Stimulated activated CD8-positive, alpha-beta memory T cell treated with anti-CD3 and anti-CD28 coated beads, Interleukin-4, amount 100 ng/mL, for 4 hours (primary cell): ENCODE measurements at places on chromosomes 1 and 21.

DNA sequence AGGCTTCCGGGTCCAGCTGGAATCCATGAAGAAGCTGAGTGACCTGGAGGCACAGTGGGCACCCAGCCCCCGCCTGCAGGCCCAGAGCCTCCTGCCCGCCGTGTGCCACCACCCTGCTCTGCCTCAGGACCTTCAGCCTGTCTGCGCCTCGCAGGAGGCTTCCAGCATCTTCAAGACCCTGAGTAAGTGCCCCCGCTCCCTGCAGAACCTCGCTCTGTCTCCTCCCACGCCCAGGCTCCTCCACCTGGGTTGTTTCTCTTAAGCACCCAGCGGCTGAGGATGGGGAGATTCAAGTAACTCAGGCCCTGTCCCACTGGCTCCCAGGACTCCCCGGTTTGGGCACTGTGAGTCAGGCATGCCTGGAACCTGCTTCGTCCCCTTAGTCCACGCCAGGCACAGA is 1.5 kb downstream of the GUCA2B start:
- no peak for DNase-seq

GRCh38 chr1:159079525-159079924 is 3.0 kb upstream of the AIM2 start:
- DNase-seq, result no peak

GRCh38 chr1:201115390-201115937 is 3.2 kb upstream of the CACNA1S start:
- DNase-seq, result no peak

DNA sequence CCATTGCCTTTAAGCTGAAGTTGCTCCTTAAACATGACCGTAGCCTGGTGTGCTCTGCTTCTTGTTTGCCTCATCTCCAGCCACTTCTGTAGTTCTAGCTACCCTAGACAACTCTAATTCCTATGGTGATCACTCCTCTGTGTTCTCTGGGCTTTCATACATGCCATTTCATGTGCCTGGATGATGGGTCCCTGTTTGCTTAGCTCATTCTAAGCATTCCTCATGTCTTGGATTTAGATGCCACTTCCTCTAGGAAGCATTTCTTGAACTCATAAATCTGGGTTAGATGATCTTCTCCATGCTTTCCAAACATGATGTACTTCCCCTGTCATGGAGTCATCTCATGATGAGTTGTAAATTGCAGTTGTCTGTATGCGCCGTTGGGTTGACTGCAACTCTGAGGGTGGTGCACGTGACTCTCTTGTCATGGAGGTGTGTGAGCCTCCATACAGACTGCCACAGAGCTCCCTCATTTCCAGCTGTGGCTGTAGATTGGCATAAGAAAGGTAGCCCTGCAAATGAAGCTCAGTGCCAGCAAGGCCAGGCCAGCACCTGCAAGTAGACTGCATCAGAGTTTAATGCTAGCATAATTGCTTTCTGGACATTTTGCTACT is 77.2 kb downstream of the LAMC1 start:
- DNase-seq, result no peak

GRCh38 chr1:169106921-169107602 is 572 bp downstream of the ATP1B1 start:
- no peak for DNase-seq

DNA sequence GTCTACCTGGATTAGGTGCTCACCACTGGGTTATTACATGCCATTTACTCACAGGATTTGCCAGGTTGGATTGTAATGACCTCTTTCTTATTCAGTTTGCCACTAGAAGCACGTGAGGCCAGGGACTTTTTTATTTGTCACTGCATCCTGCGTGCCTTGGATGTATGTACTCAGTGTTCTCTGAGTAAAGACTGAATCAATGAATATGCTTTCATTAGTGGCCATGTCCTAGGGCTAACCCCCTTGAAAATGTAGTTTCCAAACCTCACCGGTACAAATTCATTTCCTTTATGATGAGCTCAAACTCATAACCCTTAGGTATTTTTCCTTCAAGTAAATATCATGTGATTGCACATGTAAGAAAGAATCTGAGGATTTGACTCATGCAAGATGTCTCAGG is 1.3 kb upstream of the ZP4 start:
- no peak for DNase-seq
